Mucosa of descending colon (tissue), 3 donors: ENCODE measurements at places on chromosomes 5 and 9.

DNA sequence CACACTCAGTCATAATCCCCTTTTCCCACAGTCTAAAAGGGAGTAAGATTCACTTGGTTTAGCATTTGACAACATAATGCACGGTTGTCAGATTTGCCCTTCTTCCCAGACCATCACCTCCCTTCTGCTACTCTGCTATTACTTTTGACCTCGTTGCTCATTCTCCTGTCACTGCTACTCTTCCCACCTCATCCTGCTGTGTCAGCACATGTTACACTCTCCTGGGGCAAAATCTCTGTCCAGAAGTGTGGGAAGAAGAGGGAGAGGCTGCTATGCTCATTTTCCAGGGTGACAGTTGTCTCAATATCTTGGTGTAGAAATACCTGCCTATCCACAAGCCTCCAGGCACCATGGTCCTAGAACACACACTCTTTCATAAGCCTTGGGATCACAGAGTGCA is 449.9 kb upstream of the PIK3R1 start:
- no peak for DNase-seq

GRCh38 chr9:109238125-109238524 is 71.1 kb upstream of the FRRS1L start:
- no peak for DNase-seq

DNA sequence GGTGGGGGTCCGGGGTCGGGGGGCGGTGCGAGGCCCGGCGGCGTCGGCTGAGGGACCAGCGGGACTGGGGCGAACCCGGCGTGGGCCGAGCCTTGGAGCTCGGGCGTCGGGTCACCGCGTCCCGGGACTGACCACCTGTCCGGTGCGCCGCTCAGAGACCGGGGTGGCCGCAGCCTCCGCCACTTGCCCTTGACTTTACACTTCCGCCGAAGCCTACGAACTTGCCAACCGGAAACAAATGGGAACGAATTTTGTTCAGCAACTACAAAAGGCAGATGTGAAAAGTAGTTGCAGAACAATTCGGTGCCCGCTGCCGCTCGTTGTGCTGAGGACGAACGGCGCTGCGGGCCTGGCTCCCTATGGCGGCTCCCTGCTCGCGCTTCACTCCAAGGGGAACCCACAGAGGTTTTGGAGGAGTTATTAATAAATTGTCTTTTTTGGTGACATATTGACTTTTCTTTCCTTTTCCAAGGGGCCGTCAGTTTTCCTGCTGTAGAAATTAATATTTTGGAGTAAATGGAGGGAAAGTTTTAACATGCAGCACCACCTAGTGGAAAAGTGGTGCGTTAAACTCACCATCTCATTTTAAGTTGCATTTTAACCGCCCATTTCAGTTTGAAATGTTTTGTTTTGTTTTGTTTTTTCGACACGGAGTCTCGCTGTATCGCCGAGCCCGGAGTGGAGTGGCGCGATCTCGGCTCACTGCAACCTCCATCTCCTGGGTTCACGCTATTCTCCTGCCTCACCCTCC is 490 bp downstream of the PCBD2 start:
- peak; percentile 73 for DNase-seq

- no peak for DNase-seq
Measured at GRCh38 chr5:96219580-96220281, 213.3 kb downstream of the PCSK1 start.
